Effector CD8-positive, alpha-beta T cell (primary cell): ENCODE measurements at places on chromosomes 5 and 9.

GRCh38 chr5:76555717-76556116, 67.5 kb downstream of the F2RL2 start:
- DNase-seq, result no peak

GRCh38 chr5:168187614-168188013, 103.8 kb upstream of the WWC1 start:
- no peak for DNase-seq

GRCh38 chr9:134396825-134397224, 70.6 kb downstream of the RXRA start:
- peak; percentile 36 for DNase-seq

GRCh38 chr5:157292599-157292998, 26.7 kb downstream of the CYFIP2 start:
- no peak for DNase-seq

- DNase-seq, result no peak
Measured at GRCh38 chr5:138349852-138350562, 2.5 kb upstream of the KDM3B start.

- DNase-seq, result no peak
Measured at GRCh38 chr9:75053869-75054268, 25.8 kb upstream of the CARNMT1 start.

DNA sequence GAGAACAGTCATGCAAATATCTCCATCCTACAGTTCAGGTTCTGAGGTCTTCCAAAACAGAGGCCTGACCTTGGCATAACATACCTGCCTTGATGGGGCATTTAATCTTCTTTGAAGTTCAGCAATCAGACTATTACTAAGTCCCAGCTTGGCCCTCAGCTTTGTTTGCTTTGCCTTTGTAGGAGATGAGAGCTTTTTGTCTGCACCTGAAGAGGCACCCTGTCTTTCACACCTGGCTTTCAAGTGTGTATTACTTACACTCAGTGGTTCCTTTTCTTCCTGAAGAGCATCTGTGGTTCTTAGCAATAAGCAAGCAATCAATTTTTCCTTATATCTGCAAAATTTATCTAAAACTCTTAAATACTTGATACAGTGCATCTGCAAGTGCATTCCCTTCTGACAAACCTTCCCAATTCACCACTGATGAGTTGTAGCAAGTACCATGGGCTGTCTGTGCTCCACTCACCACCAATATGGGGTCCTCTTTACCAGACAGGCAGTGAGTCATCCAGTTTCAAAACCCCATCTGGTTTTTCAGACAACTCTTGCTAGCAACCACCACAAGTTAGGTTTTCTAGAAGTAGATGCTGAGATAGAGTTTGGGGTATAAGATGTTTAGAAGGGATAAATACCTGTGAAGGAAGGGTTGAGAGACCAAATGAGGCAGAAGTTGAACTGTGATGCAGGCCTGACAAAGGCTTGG, 100.2 kb downstream of the HINT1 start:
- no peak for DNase-seq

- DNase-seq, result no peak
Measured at GRCh38 chr9:133694686-133695085, 43.5 kb downstream of the SARDH start.

DNA sequence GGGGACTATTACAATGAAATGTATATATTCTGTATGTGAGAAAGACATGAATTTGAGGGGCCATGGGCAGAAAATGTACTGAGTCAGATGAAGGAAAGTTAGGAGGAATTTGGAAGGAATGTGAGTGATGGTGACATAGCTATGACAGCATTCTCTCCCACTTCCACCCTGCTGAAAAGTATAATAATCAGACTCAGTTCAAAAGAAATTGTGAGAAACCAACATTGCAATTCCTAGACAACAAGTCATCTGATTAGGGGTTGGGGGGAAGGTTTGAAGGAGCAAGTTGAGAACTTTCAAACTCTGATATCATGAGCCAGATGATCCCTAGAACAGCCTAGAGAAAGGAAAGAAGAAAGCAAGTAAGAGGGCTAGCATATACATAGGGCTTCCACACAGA, 370.6 kb downstream of the DMRTA1 start:
- no peak for DNase-seq

- no peak for DNase-seq
Measured at GRCh38 chr9:116726602-116727001, 39.5 kb downstream of the TRIM32 start.

- no peak for DNase-seq
Measured at GRCh38 chr9:136454026-136454796, 14.6 kb upstream of the INPP5E start.

GRCh38 chr9:95507464-95508241, 9.1 kb downstream of the PTCH1 start:
- DNase-seq, result no peak

GRCh38 chr5:121945261-121945660, 16.5 kb upstream of the SRFBP1 start:
- DNase-seq, result no peak

DNA sequence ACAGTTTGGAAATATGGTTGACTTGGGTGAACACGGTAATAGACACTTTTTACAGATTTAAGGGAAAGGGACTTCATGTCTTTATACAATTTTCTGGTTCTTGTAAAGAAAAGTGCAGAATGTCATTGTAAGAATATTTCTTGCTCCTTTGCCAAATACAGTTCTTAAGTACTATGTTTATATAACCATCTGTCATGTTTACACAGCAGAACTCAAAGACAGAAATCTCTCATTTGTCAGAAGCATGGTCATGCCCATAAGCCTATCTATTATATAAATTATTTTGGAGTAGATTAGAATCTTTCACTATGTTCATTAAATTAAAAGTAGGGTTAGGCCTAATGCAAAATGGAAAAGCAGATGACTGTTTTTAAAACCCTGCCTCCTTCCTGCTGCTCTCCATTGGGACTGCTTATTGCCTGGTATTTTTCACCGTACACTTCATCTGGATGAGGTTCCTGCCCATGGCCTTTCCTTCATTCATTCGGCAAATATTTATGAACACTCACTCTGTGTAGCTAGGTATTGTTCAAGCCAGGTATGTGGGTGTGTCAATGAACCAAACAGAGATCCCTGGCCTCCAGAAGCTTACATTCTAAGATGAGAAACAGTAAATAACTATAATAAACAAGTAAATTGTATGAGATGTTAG, 558.1 kb downstream of the NR2F1-AS1 start:
- DNase-seq, result no peak

- DNase-seq, result no peak
Measured at GRCh38 chr5:72618708-72619107, 111.5 kb upstream of the ZNF366 start.

- no peak for DNase-seq
Measured at GRCh38 chr9:111298731-111299598, 31.1 kb downstream of the OR2K2 start.

DNA sequence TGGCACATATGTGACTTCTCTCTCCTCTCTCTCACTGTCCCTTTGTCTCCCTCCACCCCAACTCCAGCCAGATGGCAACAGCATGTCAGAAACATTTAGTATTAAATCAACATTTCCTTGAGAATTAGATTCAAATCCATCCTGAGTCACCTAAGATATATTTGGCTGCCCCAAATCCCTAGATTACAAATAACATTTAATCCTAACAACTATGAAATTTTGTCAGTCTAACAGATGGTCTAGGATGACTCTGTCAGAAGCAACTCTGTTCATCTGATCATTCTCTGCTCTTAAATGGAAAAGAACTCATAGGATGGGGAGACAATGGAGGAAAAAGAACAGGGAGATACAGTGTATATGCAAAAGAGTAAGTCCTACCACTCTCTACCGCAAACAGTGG, 201.2 kb downstream of the TSSK1B start:
- no peak for DNase-seq

DNA sequence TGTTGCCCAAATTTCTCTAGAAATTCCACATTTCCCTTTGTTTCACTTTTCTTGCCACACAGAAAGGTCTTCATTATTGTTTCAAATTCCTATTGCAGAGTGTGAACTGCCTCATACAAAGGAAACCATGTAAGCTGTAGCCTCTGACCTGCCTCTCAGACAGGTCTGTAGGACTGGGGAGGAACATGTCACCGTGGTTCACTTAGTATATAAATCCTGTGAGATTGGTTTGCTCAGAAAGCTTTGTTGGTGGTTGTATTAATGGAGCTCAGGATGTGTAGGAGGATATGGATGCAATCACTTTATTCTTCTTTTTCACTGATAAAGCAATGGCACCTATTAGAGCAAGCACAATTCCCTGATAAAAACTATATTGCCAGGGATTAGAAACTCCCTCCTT, 4.2 kb downstream of the SGCD start:
- DNase-seq, result no peak

GRCh38 chr9:133340256-133340655, 4.3 kb upstream of the SURF6 start:
- no peak for DNase-seq

DNA sequence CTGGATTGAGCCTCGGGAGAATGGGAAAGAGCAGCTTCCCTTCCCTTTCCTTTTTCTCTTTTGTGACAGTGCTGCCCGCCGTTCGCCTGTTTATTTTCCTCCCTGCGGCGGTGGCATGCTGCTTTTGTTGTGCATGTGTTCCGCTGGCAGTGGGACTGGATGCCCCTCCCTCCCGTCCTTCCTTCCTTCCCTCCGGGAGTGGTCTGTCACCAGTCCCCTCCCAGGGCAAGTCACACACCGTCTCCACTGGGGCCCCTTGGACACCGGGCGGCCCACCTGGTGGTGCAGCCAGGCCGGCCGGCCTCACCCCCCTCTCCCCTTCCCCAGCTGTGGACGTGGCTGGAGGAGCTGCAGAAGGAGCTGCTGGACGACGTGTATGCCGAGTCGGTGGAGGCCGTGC, 214.7 kb downstream of the TRIO start:
- no peak for DNase-seq

DNA sequence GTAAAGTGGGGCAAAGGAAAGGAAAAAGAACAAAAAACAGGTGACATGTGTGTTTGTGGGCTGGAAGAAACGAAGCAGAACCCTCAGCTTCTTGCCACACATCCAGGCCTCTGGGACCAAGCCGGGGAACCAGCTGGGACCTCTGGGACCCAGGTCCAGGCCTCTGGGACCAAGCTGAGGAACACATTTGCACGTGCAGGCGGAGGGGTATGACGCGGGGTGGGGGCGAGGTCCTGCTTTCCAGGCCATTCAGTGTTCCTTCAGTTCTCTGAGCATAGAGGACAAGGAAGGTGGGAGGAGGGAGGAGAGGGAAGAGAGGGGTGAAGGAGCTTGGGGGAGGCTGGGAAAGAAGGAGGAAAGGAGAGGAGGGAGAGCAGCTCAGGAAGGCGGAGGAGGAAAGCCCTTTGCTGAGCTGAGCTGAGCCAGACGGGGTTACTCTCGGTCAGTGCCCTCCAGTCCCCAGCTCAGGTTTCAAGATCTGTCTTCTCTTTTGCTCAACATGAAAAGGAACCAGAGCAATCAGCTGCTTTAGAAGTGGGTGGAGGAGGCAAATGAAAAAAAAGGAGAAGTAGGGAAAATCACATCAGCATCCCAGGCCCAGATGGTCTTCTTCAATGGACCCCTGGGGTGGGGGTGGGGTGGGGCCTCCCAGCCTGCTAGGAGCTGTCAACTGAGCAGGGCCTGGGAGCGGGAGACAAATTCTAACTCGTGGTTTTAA, 59.1 kb downstream of the ABCA1 start:
- DNase-seq, result no peak

DNA sequence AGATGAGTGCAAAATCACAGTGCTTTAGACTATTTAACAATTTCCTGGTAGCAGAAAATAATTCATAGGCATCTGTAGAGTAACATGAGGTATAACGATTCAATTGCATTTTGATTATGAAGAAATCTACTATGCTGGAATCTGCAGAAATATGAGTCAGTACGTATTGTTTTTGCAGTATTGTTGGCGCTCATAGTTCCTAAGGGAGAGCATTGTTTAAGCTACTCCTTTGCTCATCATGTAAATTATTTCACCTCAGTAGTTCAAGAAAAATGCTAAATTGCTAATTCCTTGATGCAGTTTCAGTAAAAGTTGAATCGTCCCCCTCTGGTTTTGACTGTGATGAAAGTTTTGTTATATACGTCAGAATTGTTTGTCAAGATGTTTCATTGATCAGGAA, 458.4 kb downstream of the HINT1 start:
- DNase-seq, result no peak

GRCh38 chr5:72125941-72126620, 18.8 kb downstream of the MAP1B start:
- no peak for DNase-seq

DNA sequence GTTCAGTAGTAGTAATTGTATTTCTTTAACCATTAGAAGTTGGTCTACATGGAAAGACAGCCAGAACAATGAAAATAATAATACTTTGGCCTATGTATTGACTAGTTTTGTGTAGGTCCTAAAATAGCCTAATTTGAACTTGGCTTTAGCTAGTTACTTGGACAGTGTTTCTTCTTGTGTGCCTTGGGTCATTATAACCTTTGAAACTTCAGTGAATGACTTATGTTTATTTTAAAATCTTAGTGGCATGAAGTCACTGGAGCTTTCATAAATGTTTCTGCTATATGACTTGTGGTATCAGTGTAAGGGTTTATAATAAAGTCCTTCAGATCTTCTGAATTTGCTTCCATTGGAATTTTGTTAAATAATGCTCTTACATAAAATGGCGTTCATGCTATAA, 2.6 kb upstream of the FAM120AOS start:
- DNase-seq, result no peak

GRCh38 chr5:63961598-63962161, 565 bp downstream of the HTR1A start:
- DNase-seq, result no peak

DNA sequence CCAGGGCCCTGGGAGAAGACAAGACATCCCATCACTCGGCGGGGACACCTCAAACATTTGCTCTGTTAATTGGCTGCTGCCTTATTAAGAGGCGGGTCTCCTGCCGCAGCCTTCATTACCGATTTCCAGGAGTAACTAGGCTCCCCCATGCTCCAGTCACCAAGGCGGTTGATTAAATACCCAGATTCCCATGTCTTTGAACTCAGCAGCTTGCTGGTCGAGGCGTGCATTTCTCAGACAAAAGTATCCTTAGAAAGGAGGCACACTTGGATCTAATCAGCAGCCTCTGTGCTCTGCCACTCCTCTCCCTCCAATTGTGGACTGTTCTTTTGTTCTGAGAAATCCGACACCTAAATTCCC, 228.8 kb downstream of the FSTL4 start:
- no peak for DNase-seq

GRCh38 chr5:9658706-9659105, 28.6 kb upstream of the TAS2R1 start:
- DNase-seq, result no peak

DNA sequence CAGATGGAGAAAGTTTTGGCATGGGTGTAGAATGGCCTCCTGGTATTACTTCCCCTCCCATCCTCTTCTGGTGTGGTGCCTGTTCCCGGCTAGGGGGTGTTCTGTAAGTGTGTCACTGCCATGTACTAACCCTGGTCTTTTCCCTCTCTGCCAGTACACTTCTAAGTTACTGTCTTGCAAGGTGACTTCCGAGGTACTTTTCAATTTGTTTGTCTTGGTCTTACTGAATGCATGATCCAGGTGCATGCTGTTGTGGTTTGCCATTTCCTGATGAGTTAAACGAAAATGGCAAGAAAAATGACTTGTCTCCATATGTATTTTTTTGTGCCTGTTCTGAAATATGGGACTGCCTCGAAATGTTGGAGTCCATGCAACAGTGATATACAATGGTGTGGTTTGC, 46.0 kb downstream of the C9orf152 start:
- DNase-seq, result no peak

- no peak for DNase-seq
Measured at GRCh38 chr5:74651710-74652109, 11.2 kb upstream of the ENC1 start.

- DNase-seq, result no peak
Measured at GRCh38 chr5:585962-586628, 26.0 kb upstream of the CEP72 start.
